Effector CD8-positive, alpha-beta T cell (primary cell): ENCODE measurements at places on chromosomes 1 and 21.
A peak's percentile ranks its signal among the peaks of the same experiment; 100 is the strongest.

DNA sequence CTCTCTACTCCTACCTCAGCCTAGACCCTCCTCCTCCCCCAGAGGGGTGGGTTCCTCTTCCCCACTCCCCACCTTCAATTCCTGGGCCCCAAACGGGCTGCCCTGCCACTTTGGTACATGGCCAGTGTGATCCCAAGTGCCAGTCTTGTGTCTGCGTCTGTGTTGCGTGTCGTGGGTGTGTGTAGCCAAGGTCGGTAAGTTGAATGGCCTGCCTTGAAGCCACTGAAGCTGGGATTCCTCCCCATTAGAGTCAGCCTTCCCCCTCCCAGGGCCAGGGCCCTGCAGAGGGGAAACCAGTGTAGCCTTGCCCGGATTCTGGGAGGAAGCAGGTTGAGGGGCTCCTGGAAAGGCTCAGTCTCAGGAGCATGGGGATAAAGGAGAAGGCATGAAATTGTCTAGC lies 21.6 kb upstream of the VPS13D start:
- DNase-seq: no peak

- no peak for DNase-seq
These were observed 18.1 kb downstream of the SLC37A1 start for GRCh38 chr21:42531771-42532170.

- DNase-seq: no peak
These were observed 51.6 kb downstream of the GRIK3 start for GRCh38 chr1:36982709-36983108.

GRCh38 chr21:36446301-36446700 lies 33.6 kb downstream of the CLDN14 start:
- no peak for DNase-seq

DNA sequence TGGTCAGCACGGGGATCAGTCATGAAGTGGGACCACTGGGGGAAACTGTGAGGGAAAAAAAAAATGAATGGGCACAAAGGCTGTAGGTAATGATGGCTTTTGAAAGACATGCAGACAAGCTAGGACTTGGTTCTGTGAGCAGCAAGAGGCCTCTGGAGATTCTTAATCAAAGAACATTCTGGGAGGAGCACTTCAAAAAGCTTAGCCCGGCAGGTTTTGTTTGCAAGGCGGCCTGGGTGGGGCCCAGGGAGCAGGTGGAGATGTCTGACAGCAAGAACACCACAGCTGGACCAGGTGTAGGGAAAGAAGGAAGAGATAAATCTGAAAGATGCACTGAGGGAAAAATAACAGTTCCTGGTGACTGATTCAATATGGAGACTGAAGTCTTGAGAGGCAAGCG lies 6.0 kb downstream of the TEX35 start:
- no peak for DNase-seq

DNA sequence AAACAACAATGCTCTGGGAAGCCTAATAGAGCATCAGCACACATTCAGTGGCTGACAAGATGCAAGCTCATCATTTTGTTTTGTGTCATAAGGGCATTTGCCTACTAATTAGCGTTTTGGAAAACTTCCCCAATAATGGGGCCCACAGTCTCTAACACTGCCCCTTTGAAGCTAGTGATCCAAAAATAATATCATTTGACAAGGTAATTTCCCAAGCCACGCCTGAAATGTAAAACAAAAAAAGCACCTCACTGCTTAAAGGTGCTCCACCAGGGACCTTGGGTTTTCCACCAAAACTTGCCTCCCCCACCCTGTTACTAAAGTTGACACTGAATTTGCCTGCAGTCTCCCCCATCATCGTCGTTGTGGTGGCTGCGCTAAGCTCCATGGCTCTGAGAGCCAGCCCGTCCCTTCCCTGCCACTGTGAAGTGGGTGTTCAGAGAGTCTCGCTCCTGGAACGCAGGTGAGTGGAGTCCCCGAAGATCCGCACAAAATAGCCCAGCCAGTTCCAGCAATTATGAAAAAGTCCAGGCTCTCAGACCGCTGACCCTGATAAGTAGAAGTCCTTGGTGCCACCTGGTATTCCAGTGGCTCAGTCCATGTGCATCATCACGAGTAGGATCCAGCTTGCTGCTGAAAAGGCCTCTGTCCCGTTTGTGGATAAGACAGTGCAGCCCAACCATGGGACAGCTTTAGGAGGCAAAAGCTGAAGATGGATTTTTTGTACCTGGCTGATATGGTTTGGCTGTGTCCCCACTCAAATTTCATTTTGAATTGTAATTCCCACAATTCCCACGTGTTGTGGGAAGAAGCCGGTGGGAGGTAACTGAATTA lies 52.2 kb downstream of the RAB3GAP2 start:
- no peak for DNase-seq

- peak; percentile 13 for DNase-seq
These were observed 4.3 kb downstream of the RUSC1 start for GRCh38 chr1:155324717-155325602.
